Activated naive CD8-positive, alpha-beta T cell treated with anti-CD3 and anti-CD28 coated beads, Interleukin-2, amount 50 U/mL, for 16 hours (primary cell): ENCODE measurements at places on chromosomes 13 and 19.
A peak's percentile ranks its signal among the peaks of the same experiment; 100 is the strongest.

GRCh38 chr19:42497492-42498168 is 30.7 kb downstream of the CEACAM1 start:
- no peak for DNase-seq

DNA sequence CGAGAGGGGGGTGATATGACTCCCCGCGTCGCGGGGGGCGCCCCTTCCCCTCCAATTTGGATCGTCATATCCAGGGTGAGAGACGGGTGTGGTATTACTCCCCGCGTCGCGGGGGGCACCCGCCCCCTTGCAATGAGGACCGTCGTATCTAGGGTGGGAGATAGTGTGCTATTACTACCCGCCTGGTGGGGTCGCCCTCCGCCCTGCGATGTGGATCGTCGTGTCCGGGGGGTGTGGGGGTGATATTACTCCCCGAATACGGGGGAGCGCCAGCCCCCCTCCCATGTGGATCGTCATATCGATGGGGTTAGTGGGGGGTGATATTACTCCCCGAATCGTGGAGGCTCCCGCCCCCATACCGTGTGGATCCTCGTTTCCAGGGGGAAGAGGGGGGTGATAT is 29.2 kb upstream of the RGCC start:
- DNase-seq = peak; percentile 9

- no peak for DNase-seq
Measured at GRCh38 chr13:31227870-31228269, 28.1 kb downstream of the B3GLCT start.

DNA sequence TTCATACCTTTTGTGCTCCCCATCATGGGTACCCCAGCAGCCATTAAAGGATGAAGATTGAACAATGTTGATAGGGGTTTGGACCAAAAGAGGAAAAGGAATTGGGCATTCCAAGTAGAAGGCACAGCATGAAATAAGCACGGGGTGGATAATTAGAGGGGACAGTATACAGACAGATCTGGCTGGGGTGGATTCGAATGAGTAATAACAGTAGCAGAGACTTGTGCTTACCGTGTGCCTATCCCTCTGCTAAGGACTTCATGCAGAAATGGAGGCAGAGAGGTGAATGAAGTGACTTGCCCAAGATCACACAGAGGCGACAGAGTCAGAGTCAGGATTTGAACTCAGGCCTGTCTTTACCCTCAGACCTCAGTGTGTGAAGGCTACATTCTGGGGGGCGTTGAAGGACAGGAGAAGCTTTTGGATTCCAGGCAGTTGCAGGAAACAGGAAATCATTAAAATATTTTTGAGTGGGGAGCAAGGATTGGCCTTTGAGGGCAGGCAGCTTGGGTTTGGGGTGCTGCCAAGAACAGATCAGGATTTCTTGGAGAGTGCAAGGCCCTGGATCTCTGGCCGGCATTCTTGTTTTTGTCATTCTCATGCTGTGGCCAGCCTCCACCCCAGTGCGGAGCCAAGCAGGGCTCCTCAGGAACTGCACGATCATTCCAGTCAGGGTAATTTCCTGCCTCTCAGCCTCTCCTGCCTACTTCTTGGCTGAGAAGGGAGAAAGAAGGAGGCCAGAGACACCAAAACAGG is 18.7 kb downstream of the PAF1 start:
- DNase-seq = no peak

- DNase-seq = no peak
Measured at GRCh38 chr13:110536006-110536693, 25.4 kb downstream of the RAB20 start.

DNA sequence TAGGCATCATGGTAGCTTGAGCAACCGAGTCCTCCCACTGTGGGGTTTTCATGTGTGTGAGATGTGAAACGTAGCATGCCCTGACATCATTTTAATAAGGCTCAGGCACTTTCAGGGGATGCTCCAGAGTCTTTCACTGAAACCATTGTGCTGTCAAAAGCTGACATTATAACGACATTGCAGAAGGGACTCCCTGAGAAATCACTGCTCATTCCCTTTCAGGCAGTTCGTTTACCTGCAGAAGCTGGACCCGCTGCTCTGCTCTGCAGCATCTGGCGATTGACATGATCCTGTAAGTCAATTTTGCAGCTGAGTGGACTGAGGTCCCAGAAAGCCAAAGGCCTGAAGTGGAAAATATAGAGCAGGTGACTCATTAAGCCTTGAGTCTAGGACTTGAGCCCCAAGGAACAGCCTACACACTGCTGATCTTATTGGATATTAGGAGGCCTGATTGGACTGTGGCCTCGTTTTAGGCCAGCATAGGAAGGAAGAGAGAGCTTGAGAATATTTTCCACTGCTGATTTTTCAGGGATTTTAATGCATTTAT is 54.0 kb upstream of the CNMD start:
- DNase-seq = no peak

- DNase-seq = no peak
Measured at GRCh38 chr19:18304208-18304457, 18.7 kb downstream of the LSM4 start.

GRCh38 chr13:30679483-30680330 is 55.6 kb upstream of the ALOX5AP start:
- DNase-seq = no peak

GRCh38 chr19:41587838-41588210 is 11.9 kb downstream of the CEACAM21 start:
- no peak for DNase-seq

- no peak for DNase-seq
Measured at GRCh38 chr13:67283637-67284036, 53.5 kb upstream of the PCDH9 start.

GRCh38 chr13:101307181-101307701 is 109.1 kb downstream of the NALCN start:
- DNase-seq = no peak

GRCh38 chr13:94305463-94305862 is 174.0 kb downstream of the DCT start:
- DNase-seq = no peak

GRCh38 chr13:28286263-28286662 is 147.9 kb downstream of the PAN3 start:
- DNase-seq = no peak

DNA sequence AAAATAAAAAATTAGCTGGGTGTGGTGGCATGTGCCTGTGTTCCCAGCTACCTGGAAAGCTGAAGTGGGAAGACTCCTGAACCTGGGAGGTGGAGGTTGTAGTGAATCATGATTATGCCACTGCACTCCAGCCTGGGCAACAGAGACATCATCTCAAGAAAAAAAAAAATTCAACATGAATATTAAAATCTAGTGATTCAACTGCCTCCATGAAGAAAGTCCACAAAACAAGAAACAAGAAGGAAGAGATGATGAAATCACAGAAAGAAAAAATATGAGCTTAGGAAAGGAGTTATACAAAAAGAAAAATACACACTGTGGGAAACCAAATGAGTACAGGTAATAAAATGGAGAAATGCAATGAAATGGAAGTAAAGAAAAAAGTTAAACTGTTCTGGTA is 99.6 kb upstream of the SIAH3 start:
- no peak for DNase-seq
